ENCODE measurements at places on chromosomes 2 and 18.

GRCh38 chr2:9268301-9269080, 61.9 kb downstream of the ASAP2 start:
- DNase-seq = no peak

- no peak for DNase-seq
Observed at GRCh38 chr18:9968081-9968848, 54.4 kb downstream of the VAPA start.

DNA sequence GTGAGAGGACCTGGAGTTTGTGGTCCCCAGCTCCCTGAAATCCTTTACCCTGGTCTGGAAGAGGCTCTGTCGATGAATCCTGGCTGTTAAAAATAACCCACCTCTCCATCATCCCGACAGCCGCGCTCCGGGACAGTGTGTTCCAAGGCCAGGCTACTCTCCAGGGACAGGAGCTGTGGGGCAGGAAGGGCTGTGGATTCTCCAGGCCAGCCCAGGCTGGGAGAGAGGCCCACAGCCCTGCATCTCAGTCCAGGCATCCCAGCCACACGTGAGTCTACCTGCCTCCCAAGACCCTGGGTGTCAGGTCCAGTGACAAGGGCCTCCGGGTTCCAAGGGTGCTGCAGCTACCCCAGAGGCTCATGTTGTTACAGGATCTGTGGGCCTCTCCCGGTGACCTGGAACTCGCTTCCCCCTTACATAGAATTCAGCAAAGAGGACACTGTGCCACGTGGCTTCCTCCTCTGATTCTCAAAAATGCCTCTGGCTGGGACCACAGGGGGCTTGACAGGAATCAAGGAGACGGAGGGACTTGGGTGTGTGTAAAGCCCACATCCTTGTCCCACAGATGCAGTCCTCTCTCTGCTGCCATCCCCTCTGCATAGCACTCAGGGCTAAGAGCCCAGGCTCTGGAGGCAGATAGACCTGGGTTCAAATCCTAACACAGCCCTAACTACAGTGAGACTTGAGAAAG, 17.3 kb downstream of the ADRA2B start:
- DNase-seq = no peak

- no peak for DNase-seq
Observed at GRCh38 chr2:119856469-119856901, 96.8 kb downstream of the PTPN4 start.

- DNase-seq = no peak
Observed at GRCh38 chr2:196148736-196149135, 22.6 kb downstream of the STK17B start.

GRCh38 chr2:215847718-215848117, 165.6 kb downstream of the MREG start:
- no peak for DNase-seq

DNA sequence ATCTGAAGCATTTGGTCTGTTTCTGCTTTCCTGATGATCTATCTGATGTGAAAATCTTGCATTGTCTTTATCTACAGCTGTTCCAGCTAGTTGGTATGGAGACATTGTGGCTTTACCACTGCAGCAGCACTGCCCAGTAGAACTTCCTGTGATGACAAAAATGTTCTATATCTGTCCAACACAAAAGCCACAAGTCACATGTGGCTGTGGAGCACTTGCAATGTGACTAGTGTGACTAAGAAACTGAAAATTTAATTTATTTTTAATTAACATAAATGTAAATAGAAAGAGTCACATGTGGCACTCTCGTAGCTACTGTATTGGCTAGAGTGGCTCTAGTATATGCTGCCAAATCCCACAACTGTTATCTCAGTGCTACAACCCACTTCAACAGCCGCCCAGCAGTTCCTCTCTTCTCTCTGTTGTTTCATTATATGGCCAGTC, 425.7 kb downstream of the SETBP1 start:
- no peak for DNase-seq

DNA sequence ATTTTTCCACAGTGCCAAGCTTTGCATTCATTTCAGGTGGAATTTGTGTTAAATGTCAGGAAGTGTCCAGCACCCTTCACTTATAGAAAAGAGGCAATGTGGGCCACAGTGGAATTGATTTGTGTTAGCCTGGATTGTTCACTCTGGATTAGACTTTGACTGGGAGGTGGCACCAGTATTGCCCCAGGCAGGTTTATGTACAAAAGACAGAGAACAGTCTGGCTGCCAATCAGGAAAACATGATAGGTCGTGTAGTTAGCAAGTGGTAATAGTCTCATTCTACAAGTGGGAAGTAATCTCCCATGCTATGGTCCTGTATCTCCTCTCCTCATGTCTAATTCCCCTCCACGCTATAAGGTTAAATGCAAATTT, 45.6 kb downstream of the RAB27B start:
- no peak for DNase-seq

GRCh38 chr18:50320719-50321118, 33.2 kb upstream of the CXXC1 start:
- DNase-seq = no peak

DNA sequence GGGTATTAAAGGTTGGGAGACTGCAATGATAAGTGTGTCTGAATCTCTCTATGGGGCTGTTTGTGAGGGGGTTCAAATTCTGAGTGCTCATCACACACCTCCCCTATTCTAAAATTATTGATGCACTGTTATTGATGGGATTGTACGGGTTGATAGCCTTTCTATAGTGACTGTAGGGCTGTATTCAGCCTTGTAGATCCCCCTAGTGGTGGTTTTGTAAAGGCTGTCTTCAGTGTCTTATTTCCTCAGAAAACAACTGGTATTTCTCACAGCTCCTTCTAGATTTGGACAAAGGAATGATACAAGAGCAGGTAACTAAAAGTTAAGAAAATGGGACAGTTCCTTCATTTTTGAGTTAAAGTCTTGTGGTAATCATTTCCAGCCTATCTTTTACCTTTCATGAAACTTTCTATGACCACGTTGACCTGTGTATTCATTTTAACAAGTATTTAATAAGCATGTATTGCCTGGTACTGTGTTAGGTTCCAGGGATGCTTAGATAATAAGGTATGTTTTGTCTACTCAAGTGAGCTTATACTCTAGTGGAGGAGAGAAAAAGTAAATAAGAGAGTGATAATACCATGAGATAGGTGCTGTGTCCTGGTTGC, 21.2 kb downstream of the SMAD4 start:
- no peak for DNase-seq

GRCh38 chr2:62197925-62198633, 2.2 kb downstream of the B3GNT2 start:
- no peak for DNase-seq

GRCh38 chr2:218012284-218012683, 9.5 kb upstream of the TNS1 start:
- no peak for DNase-seq

DNA sequence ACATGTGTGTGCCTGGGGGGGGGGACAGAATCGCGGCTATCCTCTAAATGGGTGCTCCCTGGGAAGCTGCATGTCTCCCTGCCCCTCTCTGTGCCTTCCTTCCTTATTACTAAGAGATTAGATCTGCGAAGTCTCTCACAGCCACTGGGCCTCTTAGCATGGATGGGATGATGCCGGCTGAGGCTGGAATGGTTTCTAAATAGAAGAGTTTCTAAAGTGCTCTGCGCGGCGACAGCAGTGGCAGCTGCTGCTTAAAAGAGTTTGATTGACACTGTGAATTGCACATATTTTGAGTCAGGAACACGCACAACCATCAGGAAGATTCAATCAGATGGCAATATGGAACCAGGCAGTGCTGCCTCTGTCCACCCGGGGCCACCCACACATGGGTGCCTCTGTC, 163.8 kb downstream of the CLIP4 start:
- no peak for DNase-seq

GRCh38 chr2:98744595-98744994, 13.7 kb upstream of the MGAT4A start:
- no peak for DNase-seq

DNA sequence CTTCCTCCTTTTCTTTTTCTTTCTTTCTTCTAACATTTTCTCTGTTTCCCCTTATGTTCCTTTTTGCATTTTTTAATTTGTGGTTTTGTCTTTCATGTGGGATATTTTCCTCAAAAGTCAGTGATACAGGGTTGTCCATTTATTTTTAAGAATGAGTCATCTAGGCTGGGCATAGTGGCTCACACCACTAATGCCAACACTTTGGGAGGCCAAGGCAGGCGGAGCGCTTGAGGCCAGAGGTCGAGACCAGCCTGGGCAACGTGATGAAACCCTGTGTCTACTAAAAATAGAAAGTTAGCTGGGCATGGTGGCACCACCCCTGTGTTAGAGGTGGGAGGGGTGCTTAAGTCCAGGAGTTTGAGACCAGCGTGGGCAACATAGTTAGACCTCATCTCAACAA, 35.8 kb downstream of the KATNAL2 start:
- DNase-seq = no peak

DNA sequence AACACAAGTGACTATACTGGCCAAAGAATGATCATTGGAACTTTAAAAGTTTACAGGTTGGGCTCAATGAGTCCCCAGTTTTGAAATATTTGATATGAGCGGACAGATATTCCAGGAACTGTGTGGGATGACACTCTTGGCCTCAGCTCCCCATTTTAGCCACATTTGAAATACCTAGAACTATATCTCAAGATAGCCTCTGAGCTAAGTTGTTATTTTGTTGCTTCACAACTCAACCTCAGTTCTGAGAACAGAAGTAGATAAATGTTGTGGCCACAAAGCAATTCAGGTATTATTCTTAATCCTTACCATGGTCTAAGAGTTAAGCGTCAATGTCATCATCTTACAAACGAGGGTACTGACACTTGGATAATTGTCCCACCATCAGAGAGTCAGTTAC, 172.2 kb upstream of the SETBP1 start:
- DNase-seq = no peak

GRCh38 chr18:64410685-64411084, 261.8 kb upstream of the LINC00305 start:
- no peak for DNase-seq

DNA sequence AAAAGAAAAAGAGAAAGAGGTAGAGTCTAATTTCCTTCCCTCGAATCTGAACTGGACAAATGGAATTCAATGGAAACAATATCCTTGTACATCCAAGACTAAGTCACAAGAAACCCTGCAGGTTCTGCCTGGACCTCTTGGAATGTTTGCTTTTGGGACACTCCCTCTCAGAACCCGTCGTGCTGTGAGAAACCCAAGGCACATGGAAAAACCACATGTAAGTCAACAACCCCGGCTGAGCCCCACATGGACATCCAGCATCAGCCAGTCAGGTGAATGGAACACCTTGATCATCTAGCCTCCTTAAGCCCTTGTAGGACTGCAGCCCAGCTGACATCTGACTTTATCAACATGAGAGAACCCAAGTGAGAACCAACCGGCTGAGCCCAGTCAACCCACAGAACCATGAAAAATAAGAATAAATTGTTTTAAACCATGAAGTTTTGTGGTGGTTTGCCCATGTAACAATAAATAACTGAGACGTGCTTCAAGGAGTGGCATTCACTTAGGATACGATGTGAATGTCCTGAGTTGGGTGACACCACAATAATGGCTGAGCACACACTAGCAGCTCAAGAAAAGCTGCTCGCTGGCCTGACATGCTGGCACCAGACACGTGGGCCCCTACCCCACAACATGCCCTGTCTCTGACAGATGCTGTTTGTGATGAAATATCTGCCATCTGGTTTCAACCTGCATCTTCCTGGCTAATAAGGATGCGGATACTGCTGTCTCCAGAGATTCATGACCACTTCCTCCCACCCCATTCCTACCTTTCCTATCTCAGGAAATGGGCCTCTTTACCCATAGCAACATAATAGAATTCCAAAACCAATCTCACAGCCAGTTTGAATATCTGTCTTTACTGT, 28.8 kb downstream of the PKDCC start:
- no peak for DNase-seq

- no peak for DNase-seq
Observed at GRCh38 chr2:62229082-62229605, 33.2 kb downstream of the B3GNT2 start.

- no peak for DNase-seq
Observed at GRCh38 chr18:50862401-50862800, 16.5 kb upstream of the ME2 start.

- no peak for DNase-seq
Observed at GRCh38 chr18:8073167-8073566, 506.1 kb downstream of the PTPRM start.

- no peak for DNase-seq
Observed at GRCh38 chr2:149098701-149099100, 60.2 kb downstream of the LYPD6B start.

GRCh38 chr18:57440331-57441070, 5.3 kb downstream of the ONECUT2 start:
- DNase-seq = no peak

DNA sequence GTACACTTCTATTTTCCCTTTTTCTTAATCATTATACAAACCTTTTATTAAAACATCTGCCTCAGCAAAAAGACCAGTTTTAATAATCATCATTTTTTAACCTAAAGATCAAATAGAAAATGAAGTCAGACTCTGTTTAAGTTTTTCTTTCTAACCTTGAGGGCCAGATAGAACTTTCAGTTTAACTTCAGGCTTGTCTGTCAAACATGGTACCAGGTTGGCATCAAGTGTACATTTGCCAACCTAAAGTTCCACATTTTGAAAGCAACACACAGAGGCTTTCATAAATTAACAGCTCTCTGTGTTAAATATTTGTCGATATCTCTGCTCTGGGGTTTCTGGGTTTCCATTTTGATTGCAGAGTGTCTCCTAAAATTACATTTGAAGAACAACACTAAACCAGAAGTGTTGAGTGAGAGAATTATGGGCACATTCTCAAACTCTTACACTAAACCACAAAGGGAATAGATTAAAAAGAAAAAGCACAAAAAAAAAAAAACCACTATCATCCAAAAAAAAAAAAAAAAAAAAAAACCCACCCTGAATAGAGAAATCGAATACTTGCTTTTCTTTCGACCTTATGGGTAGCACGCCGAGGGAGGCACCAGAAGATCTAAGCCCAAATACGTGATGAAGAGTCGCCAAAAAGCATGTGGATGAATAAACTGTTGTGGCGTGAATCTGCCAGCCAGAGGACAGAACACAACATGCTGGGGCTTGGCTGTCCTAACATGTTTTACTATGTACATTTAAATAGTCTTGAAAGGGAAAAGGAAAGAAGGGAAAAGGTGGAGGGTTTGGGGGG, 166.2 kb downstream of the TCF4 start:
- DNase-seq = no peak

DNA sequence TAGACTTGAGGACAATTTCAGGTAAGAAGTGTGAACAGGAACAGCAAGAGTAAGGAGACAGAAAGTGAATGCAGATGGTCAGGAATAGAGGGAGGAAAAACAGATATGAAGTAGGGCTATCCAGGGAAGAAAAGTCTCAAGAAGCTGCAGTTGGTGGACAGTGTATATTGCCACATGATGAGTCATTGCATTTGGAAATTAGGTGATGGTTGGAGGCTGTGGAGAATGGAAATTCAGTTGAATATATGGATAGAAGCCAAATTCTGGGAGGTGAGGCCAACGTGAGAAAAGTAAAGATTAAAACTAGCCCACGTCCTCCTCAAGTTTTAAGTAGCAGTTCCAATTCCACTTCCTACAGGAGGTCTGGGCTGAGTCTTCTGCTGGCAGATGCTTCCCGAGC, 158.4 kb downstream of the UBE2E3 start:
- no peak for DNase-seq

- no peak for DNase-seq
Observed at GRCh38 chr18:64785686-64786085, 636.8 kb upstream of the LINC00305 start.

- DNase-seq = no peak
Observed at GRCh38 chr18:50372743-50373142, 2.1 kb upstream of the SKA1 start.

- no peak for DNase-seq
Observed at GRCh38 chr2:239881031-239881471, 144.1 kb downstream of the NDUFA10 start.
